ENCODE measurements at places on chromosomes 12 and 14.

DNA sequence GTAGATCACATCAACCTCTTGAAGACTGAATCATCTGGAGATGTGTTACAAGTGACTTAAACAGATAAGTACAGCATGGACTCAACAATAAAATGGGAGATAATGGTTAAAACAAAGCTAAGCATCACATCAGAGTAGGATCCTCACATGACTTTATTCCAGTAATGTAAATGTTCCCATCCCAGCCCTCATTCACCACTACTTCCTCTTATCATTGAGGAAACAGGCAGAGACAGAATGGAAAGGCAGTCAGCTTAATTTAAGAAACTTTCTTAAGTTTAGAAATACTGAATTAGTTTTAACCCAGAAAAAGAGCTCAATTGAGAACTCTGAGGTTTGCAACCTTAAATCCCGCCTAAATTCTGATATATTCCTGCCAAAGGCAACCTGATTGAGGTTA is 1.2 kb upstream of the ALG10 start:
- no peak for DNase-seq

DNA sequence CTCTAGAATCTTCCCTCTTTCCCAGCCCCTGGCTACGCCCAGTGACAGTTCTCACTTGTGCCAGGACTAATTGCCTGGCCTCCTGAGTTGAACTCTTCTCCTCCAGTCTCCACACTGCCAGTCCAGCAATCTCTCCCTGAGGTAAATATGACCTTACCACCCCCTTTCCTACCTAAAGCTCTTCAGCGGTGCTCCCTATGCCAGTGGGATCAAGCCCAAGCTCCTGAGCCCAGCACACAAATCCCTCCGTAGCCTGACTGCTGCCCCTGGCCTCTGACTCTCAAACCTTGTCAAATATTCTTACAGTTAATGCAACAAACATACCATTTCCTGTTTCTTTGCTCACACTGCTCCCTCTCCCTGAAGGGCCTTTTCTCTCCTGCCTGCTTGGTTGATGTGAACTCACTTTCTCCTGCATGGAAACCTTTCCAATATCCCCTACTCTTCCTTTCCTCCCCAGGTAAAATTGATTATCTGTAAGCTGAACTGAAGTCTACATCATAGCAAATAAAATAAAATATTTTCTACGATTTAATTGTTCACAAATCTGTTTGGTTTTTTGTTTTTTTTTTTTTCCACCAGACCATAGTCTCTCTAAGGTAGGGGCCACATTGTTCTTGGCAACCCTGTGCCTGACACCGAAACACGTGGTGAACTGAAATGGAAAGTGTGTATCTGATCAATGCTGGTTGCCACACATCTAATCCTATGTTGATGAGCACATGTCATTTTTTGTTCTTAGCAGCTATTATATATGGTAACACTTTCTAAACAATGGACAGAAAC is 147.5 kb downstream of the SLC38A6 start:
- no peak for DNase-seq

GRCh38 chr12:54220092-54220557 is 31.3 kb upstream of the SMUG1 start:
- peak; percentile 55 for DNase-seq

DNA sequence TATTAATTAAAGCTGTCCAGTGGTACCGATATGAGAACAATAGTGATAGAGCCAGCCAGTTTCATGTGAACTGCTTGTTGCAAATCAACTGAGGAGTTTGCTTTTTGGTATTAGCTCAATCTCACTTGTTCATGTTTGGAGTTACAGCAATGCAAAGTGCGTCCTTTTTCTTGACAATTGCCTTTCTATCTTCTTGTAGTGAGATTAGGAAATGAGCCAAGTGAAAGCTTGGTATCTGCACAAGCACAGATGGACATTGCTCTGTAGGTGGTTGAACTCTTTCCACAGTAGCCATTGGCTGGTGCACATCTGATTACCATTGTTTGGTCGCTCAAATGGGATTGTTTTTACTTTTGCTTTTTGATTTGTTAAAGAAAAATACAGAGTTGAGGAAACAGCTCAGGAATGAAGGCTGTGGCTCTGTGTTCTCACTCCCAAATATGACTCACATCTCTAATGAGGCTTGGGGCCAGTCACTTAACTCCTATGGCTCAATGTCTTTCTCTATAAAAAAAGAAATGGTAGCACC is 241.4 kb downstream of the BMP4 start:
- DNase-seq: no peak

DNA sequence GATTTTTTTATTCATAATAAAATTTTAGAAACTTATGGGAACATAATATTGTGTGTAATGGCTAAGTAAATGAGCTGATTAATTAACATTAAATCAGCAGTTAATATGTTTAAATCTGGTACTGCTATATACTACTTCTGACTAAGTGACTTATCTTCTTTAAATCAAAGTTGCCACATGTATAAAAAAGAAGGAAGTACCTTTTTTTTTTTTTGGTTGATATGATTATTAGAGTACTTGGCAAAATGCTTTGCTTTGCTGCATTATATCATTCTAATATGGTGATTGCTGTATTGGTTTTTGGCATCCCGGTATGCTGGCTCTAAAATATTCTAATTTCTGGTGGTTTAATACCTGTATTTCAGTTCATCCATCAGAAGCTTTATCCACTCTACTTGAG is 319.1 kb upstream of the RGS6 start:
- DNase-seq: no peak

- no peak for DNase-seq
Measured at GRCh38 chr14:103562179-103562428, 353 bp downstream of the BAG5 start.

DNA sequence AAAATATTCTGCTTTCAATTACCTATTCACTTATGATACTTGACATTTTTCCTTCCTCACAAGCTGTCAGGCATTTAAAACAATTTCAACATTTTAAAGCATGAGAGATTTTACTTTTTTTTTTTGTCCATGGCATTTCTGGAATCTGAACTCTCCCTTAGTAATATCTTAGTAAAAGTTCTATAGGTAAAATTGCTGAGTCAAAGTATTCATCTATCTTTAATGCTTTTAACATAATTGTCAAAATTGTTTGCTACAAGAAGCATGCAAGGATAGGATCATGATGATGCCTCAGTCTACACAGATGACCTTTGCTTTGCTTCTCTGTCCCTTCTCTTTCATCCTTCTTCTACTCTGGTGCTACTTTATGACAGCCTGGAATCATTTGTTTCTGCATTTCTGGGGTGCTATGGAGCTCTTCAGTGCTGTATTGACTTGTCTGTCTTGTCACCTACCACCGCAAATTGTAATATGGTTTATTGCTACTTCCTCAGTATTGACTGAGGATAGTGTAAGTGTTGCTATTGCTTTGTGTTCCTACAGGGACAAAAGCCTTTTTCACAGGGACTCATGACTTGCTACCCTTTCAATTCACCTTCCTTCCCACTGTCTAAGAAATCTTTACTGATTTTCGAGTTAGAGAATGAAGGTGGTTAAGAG is 589.8 kb upstream of the ATP2B1 start:
- no peak for DNase-seq

DNA sequence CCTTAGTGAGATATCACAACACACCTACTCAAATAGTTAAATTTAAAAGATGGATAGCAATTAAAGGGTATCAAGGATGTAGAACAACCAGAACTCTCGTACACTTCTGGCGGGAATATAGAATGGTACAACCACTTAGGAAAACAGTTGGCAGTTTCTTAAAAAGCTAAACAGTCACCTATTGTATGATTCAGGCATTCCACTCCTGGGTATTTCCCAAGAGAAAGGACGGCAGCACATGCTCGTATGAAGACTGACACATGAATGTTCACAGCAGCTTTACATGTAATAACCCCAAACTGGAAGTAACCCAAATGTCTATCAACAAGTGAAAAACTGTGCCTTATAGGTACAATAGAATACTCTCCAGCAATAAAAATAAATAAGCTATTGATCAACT is 465.2 kb downstream of the VRK1 start:
- DNase-seq: no peak

- DNase-seq: no peak
Measured at GRCh38 chr14:89240414-89240813, 176.6 kb downstream of the FOXN3 start.

GRCh38 chr14:101520621-101521472 is 40.4 kb upstream of the DIO3 start:
- no peak for DNase-seq

GRCh38 chr12:119989731-119990381 is 820 bp downstream of the BICDL1 start:
- DNase-seq: no peak

DNA sequence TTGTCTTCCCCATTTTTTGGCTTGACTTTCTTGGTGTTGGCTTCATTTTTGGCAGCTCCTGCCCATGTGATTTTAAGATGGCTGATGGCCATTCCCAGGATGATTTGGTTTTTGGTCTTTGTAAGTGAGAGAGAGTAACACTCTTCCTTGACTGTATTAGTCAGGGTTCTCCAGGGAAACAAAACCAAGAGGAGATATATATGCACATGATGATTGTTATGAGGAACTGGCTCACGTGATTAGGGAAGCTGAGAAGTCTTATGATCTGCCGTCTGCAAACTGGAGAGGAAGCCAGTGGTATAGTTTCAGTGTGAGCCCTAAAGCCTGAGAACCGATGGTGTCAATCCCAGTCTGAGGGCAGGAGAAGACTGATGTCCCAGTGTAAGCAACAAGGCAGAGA is 146.6 kb downstream of the NRXN3 start:
- DNase-seq: no peak

DNA sequence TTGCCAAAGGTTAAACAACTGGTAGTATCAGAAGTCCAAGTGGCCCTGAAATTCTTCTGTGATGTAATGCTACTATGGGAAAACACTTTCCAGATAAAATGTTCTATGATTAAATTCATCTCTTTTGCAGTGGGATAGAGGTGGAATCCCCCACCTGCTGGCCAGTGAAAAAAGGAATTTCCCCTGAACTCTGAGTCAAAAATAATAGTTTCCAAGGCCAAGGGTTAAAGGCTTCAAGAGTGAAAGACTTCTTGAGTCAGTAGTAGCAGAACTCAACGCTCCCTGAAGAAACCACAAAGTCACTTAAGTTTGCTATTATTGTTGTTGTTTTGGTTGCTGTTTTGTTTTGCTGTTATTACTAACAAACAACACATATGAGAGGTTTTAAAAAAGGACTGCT is 330.8 kb downstream of the SOX5 start:
- no peak for DNase-seq

- DNase-seq: no peak
Measured at GRCh38 chr14:68182492-68182891, 362.9 kb downstream of the RAD51B start.

DNA sequence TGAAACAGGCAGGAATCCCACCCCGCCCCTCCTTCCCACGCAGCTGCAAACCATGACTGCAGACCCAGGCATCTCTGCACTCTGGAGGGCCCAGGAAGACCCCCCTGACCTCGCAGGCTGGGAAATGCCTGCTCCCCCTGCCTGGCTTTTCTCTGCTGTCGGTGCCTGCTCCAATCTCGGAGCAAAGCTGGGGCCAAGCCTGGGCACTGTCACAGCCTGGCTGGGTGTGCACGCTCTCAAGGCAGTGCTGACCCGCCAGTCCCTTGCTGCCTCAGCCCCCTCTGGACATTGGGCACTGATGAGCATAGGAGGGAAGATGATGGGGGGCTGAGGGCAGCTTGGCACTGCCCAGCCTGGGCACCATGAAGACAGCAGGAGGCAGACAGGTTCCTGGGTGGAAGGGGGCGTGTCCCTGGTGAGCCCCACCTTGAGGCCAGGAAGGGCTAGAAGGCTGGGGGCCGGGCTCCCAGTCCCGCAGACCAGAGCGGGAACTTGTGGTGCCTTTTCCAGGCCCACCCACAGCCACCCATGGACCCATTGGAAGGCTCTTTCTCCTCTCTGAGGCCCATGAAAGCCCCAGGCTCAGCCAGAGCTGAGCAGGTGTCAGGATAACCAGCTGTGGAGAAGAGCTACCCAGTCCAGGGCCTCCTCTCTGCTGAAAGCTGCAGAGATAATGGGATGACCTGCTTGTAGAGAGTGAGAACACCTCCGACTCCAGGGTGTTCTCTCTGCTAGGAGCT is 10.7 kb upstream of the ZNF605 start:
- DNase-seq: no peak

DNA sequence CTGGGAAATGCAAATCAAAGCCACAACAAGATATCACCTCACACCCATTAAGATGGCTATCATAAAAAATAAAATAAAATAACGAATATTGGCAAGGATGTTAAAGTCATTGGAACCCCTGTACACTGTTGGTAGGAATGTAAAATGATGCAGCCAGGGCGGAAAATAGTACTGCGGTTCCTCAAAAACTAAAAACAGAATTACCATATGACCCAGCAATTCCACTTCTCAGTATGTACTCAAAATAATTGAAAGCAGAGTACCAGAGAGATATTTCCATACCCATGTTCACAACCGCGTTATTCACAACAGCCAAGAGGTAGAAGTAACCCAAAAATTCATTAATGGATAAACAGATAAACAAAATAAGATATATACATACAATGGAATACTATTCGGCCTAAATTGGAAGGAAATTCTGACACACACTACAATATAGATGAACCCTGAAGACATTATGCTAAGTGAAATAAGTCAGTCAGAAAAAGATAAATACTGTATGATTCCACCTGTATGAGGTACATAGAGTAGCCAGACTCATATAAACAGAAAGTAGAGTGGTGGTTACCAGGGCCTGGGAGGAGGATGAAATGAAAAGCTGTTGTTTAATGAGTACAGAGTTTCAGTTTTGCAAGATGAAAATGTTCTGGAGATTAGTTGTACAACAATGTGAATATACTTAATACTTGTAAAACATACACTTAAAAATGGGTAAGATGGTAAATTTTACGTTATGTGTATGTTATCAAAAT is 84.6 kb downstream of the TXNDC16 start:
- no peak for DNase-seq

GRCh38 chr12:11568155-11568761 is 81.2 kb upstream of the ETV6 start:
- DNase-seq: no peak

DNA sequence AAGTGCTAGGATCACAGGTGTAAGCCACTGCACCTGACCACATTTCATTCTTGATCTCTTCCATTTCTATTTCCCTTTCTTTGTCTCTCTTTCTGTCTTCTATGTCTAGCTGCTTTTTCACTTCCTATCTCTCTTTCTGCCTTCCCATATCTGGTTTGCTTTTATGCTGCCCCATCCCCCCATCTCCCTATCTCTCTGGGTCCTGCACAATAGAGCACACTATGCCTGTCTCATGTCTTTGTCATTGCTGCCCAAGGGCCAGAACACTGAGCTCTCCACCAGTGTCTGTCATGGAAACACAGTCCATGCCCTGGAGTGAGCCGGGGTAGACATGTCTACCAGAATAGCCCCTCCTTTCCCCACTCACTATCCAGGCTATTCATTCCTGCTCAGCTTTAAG is 12.3 kb upstream of the RARG start:
- DNase-seq: no peak

- no peak for DNase-seq
Measured at GRCh38 chr14:69841656-69842055, 37.6 kb upstream of the SMOC1 start.

DNA sequence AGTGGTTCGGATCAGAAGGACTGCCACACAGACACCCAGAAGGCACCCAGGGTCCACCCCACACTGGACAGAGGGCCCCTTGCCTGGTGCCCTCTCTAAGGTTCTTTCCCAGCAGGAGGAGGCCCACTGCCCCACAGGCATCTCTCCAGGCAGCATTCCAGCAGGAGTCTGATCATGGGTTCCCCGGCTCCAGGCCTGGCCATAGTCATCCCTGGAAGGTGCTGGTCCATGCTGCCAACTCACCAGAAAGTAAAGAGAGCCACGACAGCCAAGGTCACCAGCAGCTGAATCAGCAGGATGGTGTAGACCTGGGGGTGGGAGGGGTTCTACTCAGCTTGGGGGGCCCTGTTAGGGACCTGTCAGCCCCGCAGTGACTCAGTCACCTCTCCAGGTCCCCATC is 6.4 kb downstream of the FAIM2 start:
- DNase-seq: no peak

- no peak for DNase-seq
Measured at GRCh38 chr12:82955043-82955442, 268.3 kb downstream of the TMTC2 start.
